ENCODE measurements at places on chromosomes 3 and 15. TPM values are rescaled to one million over a fixed set of nuclear protein-coding genes. Genes with fewer than 3 reads are reported as not detected.
A peak's percentile ranks its signal among the peaks of the same experiment; 100 is the strongest.

- no peak overlapping the region for H3K27ac ChIP-seq
- H3K4me3 ChIP-seq = no peak overlapping the region
- H3K36me3 ChIP-seq = no peaks in the 10 kb centered on the region
- H3K27me3 ChIP-seq = no peaks in the 10 kb centered on the region
- peaks cover 22% of the 10 kb centered on the region for H3K4me1 ChIP-seq
Observed at GRCh38 chr3:158419820-158420653, 151.0 kb upstream of the MLF1 start.

The CYP8B1 gene
- total RNA-seq = not detected

DNA sequence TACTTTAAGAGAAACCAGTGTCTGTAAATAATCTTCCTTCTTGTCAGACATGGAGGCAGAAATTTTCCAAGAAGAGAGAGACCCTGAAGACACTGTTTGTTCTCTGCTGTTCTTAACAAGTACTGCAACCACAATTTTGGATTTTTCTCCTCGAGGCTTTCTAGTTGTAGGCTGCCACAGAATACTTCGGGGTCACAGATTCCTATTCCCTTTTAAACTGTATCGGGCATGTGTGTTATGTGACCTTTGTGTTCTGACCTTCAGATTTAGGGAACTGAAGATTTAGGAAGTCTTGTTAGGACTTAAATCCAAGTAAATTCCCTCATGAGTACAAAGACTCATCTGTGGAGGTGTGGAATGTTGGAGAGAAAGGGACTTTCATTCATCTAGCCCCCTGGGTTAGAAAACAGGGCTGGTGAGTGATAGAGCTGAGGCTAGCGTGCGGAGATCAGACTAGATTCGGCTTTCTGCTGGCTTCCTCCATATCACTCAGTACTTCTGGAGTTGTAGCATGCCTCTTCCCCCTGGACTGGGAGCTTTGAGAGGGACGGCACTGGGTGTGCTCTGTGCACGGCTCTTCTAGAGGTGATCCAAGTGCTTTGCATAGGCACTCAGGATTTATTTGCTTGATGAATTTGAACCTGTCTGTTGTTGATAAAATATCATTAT is 237.0 kb downstream of the LPP start:
- no peak overlapping the region for H3K27ac ChIP-seq
- no peak overlapping the region for H3K4me3 ChIP-seq
- peaks cover 17% of the 10 kb centered on the region for H3K4me1 ChIP-seq
- DNase-seq = peak; percentile 58
- H3K36me3 ChIP-seq = no peaks in the 10 kb centered on the region

The B3GNT5 gene
- 2.0 TPM for total RNA-seq
